Activated CD8-positive, alpha-beta memory T cell treated with anti-CD3 and anti-CD28 coated beads for 4 hours (primary cell): ENCODE measurements at places on chromosomes 4 and X.

GRCh38 chr4:23717528-23718248 is 172.2 kb downstream of the PPARGC1A start:
- no peak for DNase-seq

DNA sequence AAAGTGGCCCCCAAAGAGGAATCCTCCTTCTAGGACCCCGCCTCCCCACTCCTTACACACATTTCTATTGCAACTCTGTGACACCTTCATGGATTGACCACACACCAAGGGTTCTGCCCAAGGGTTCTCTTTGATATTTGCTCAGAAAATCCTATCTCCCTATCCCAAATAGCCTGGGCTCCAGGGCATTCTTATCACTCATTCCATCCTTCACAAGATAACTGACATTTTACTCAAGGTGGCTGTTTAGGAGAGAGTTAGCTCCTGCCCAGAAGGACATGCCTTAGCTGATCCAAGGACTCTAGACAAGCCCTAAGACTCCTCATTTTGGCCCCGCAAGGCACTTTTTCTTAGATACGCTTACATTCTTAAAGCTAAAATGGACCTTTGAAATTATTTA is 47.4 kb downstream of the ATXN3L start:
- DNase-seq: no peak

DNA sequence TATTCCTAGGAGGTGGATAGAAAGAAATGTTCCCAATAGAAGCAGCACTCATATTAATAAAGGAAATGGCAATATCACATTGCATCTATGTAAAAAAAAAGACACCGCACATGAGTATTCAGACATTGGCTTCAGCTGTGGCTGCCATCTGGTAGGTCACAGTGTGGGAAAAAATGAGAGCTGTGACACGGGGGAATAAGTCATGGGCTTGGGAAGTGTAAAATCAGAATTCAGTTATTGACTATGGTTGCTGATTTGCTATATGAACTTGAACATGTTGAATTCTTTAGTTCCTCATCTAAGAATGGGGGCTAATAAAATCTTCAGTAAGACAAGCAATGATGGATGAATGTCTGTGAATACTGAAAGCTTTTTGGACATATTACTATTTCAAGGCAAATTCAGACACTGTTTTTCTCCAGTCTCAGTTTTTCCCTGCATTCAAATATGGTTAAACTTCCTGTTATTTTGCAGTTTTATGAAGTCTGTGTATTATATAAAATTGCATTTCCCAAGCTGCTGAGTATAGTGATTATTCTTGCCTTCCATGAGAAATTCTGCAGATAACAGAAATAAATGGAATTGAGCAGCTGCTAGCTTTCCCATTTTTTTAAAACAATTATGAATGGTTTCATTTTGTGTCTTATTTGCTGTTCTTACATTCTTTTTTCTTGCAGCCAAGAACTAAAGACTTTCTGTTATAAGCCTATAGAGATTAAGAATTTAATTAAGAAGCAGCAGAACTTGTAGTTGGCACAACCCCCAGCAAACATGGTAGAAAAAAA is 221.0 kb downstream of the ANKRD50 start:
- no peak for DNase-seq

- DNase-seq: no peak
Observed at GRCh38 chr4:185096032-185096653, 46.9 kb upstream of the SLC25A4 start.

DNA sequence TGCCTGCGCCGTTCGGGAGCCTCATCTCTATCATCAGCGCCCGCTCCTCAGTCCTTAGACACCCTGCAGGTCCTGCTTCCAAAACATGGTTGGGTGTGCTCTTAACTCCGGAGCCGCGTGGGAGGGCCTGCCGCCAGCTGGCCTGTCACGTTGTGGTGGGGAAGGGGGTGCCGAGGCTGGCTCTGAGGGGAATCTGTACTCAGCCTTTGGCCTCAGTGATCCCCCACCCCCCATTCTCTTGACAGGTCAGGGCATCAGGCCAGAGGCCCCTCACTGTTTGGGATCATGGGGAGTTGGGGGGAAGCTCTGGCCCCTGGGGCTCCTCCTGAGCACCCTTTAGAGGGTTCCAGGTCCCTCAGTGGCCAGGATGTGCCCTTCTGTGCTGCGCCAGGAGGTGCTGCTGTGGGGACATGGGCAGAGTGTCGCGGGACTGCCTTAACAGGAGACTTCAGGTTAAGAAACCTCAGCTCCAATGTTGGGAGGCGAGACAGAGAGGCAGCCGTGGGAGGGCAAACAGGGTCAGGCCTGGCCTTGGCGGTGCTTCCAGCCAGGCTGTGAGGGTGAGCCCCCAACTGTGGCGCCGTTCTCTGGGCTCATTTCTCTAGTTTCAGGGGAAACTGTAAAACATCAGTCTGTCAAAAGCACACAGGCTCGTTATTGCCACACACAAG is 33.5 kb downstream of the TRMT44 start:
- no peak for DNase-seq

DNA sequence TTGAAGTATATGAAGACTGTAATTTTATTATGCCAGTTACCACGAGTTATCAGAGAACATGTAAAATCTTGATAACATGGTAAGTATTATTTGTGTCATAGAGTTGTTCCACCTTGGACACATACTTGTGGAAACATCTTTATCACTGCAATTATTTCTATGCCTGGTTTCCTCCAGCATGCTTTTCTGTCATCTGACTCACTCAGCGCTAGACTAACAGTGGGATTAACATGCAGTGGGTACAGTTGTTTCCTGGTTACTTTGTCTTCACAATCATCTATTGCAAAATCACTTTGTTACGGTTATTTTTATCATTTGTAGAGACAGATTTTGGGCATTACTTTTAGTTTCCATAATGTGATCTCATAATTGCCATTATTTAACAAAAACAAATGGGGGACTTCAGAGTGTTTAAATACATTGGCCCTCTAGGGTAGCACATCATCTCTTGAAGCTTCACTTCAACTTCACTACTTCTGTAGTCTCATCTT is at the start of gene STATH:
TSS of gene STATH (plus strand) at position 441 of the 491 bp plus-strand sequence. CDS start 2,472 bp downstream, outside the sequence.
- DNase-seq: no peak

DNA sequence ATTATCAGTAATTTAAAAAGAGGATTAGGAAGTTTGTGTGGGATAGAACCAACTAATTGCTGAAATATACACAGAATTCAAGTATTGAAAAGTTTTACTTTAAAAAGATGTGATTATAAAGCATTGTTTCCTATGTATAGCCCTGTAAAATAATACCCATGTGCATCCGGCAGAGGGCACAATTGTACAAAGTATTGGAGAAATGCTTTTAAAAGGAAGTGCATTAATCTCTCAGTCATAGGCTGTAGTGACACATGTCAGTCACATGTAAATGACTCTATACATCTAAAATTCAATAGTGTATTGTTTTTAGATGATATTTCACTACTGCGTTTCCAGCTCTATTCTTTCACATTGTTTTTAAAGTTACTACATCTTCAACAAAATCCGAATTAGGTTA is 9.7 kb upstream of the GEMIN8 start:
- peak; percentile 33 for DNase-seq

DNA sequence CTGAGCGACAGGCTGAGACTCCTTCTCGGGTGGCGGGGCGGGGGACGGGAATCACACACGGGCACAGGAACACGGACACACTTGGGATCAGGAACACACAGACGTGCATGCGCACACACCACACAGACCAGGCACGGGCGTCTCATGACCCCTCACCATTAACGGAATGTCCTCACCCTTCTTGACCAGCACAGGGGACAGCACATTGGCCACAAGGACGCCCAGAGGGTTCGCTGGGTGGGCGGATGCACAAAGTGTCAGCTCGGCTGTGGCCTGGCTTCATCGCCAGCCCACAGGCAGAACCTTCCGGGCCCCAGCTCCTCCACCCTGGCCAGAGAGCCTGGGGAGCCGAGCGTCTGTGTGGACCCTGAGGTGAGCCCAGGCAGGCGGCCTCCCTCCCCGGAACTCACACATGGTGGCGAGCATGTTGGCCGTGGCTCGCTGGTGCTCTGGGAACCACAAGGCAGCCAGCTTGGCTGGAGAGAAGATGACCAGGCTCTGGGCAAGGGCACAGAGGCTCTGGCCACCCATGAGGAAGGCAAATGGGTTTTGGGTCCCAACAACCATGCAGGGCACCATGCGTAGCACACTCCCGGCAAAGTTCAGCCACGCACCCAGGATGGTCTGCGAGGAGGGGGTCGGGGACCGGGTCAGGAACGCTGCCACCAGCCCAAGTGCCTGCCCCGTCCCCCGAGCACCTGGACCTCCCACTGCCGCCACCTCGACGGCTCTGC is 3.1 kb downstream of the SLC49A3 start:
- no peak for DNase-seq

DNA sequence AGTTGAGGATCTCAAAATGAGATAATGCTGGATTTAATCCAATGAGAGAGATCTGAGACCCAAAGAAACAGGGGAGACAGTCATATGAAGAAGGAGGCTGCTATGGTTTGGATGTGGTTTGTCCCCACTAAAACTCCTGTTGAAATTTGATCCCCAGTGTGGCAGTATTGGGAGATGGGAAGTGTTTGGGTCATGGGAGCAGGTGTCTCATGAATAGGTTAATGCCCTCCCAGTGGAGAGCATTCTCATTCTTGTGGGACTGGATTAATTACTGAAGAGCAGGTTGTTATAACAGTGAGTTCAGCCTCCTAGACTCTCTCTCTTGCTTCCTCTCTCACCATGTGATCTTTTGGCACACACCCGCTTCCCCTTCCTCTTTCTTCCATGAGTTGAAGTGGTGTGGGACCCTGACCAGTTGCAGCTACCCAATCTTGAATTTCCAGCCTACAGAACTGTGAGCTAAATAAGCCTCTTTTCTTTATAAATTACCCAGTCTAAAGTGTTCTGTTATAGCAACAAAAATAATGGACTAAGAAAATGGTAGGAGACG is 70.3 kb downstream of the PPEF2 start:
- DNase-seq: no peak

- DNase-seq: no peak
Observed at GRCh38 chr4:6279582-6280289, 10.1 kb downstream of the WFS1 start.

DNA sequence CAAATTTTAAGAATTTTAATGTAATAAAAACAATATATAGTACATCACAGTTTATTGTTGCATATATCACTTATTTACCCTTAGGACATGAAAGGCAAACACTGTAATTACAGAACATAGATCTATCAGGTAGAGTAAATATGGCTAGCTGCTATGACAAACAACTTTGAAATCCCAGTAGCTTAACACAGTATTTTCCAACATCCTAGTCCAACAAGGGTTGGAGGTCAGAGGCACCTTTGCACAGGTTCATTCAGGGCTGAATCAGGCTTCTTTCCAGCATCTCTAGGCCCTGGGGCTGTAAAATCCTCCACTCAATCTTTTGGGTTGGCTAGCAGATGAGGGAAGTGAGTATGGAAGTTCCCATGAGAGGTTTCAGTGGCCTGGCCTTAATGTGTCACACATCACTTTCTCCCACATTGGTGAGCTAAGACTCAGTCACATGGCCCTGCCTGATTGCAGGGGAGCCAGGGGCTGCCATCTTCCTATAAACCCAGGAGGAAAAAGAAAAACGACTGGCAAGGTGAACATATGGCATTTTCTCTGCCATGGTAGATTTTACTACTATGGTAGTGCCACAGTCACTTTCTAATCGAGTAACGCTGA is 32.9 kb downstream of the HERC6 start:
- no peak for DNase-seq

- no peak for DNase-seq
Observed at GRCh38 chrX:100745205-100745604, 13.3 kb upstream of the SYTL4 start.

DNA sequence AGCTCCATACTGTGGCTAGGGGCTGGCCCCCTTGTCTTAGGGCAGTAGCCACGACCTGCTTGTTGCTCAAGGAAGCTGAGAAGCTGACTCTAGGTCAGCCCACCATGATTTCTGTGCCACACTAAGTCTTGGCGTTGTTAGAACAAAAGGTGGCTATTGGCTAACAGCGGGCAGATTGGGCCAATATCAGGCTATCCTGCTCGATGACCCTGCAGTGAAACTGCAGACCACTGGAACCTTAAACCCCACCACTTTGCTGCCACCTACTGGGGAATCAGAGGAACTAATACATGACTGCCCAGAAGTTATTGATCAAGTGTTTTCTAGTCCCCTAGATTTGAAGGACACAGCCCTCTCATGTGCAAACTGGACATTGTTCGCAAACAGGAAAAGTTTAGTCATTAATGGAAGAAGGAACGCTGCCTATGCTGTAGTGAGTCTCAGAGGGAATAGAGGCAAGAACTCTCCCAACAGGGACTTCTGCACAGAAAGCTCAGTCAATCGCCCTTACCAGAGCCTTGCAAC is 17.0 kb upstream of the PAPSS1 start:
- peak; percentile 20 for DNase-seq

DNA sequence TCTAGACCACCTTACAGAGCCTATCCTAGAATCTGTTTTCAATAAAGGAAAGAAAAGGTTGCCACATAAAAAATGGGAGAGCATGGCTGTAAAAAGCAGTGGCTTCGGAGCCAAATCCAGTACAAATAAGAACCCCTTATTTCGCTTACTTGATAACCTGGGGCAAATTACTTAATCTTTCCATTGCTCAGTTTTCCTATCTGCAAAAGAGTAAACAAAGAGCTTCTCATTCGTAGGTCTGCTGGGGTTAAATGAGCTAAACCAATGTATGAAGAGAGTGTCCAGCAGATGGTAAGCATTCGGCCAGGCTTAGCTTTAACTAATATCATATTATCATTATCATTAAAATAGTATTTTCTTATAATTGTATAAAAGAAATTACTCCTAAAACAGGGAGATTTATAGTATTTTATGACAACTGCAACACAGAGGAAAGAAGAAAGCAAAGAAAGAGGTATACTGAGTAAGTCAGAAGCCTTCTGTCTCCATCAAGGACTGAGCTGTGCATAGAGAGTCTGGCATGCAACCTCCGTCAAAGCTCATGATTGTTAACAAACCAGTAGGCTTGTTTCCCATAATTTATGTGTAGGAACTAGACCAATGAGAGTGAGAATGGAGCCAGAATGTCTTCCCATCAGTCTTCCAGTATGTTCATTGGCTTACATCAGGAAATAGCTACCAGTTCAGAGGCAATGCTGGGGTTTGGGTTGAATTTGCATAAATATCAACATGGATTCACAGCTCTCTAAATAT is 364.9 kb downstream of the UNC5C start:
- DNase-seq: no peak

DNA sequence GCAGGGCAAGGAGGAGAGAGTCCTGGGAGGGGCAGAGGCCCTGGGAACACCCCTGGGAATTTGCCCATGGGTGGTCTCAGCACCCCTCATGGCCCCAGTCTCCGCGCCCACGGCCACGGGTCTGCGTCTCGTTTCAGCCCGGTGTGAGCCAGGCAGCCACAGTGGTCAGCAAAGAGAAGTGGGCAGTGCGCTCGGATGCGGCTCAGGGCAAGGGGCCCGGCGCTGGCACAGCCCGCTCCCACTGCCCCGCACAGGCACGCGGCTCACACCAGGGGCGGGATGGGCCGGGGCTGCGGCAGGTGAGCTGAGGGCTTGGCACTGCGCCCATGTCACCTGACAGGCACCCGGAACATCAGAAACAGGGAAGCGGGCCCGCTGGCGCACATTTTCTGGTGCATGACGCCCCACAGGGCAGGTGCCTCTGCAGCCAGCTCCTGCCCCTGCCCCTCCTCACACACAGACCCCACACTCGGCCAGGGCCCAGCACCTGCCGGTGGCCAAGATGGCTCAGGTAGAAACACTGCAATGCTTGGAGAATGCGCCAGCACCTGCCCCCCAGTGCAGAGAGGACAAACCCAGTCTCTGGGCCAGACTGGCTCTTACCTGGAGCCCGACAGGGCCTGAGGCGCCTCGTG is 41.9 kb upstream of the MXD4 start:
- no peak for DNase-seq
